ENCODE measurements at places on chromosomes 16 and 17. TPM values are rescaled to one million over a fixed set of nuclear protein-coding genes. Genes with fewer than 3 reads are reported as not detected.

DNA sequence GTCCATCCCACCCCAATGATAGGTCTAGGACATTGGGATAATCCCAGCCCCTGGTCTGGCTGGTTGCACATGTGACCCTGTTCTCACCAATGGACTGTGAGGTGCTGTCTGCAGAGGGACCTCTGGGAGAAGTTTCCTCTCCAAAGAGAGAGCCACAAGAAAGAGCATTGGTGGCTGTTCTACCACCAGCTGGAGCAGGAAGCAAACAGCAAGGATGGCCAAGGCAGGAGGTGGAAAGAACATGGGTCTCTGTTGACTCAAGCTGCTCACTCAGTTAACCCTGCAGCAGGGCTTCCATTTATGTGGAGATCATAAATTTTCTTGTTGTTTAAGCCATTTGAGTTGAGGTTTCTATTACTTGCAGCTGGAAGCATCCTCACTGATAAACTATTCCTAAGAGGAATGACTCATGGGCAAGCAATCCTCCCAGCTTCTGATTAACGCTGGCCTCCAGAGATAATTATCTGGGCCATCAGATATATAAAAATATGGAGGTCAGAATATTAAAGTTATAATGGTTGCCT lies 52.6 kb downstream of the CYB5B start:
- H3K4me1 ChIP-seq = no peaks in the 10 kb centered on the region
- no peaks in the 10 kb centered on the region for H3K27me3 ChIP-seq
- no peak overlapping the region for H3K4me3 ChIP-seq
- DNase-seq = no peak

DNA sequence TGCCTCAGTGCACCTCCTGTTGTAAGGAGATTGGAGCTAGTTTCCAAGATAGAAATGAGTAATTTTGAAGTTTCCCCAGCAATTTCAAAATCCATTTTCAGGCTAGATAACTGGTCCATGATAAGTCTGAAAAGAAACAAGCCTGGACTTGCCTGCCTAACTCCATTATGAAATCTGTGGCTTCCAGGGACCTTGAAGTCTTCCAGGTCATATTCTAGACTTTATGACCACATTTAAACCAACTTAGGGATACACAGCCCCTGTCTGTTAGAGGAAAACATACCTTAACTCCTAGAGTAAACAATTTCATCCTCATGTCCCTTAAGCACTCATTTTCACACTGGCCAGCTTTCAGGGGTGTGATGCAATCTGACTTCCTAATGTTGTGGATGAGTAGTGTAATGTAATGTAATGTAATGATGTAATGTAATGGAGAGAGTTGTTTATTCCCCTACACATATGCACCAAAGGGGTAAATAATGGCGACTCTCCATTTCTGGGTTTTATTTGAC lies 96.7 kb upstream of the FAM20A start:
- H3K27me3 ChIP-seq = peaks cover 6% of the 10 kb centered on the region
- DNase-seq = no peak

- H3K27ac ChIP-seq = no peak overlapping the region
- no peak overlapping the region for H3K4me3 ChIP-seq
- H3K36me3 ChIP-seq = peaks cover 19% of the 10 kb centered on the region
- DNase-seq = no peak
- H3K4me1 ChIP-seq = no peaks in the 10 kb centered on the region
- H3K27me3 ChIP-seq = no peaks in the 10 kb centered on the region
These were observed 33.8 kb downstream of the ZNRF1 start for GRCh38 chr16:75032655-75033054.

DNA sequence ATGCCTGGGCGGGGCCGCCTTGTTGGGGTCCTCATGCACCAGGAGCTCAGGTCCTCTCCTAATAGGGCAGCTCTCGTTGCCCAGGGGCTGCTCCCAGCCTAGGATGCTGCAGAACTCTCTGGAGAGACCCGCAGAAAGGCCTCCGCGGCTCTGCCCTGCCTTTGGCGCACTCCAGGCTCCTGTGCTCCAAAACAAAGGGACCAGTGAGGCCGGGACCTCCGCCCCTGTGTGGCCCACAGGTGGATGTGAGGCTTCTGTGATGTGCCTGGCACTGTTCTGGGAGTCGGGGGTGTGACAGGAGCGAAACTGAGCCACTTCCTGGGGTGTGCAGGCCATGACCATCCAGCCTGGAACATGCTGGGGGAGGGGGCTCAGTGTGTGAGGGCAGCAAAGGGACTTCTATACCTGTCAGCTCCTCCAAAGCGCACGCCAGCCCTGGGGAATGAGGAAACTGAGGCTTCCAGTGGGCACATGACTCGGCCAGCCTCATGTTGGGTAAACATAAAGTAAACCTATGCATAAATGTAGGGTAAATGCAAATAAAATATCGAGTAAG lies 153.2 kb downstream of the IRF8 start:
- no peaks in the 10 kb centered on the region for H3K27me3 ChIP-seq
- no peak for DNase-seq
- H3K4me3 ChIP-seq = no peak overlapping the region
- H3K36me3 ChIP-seq = no peaks in the 10 kb centered on the region

DNA sequence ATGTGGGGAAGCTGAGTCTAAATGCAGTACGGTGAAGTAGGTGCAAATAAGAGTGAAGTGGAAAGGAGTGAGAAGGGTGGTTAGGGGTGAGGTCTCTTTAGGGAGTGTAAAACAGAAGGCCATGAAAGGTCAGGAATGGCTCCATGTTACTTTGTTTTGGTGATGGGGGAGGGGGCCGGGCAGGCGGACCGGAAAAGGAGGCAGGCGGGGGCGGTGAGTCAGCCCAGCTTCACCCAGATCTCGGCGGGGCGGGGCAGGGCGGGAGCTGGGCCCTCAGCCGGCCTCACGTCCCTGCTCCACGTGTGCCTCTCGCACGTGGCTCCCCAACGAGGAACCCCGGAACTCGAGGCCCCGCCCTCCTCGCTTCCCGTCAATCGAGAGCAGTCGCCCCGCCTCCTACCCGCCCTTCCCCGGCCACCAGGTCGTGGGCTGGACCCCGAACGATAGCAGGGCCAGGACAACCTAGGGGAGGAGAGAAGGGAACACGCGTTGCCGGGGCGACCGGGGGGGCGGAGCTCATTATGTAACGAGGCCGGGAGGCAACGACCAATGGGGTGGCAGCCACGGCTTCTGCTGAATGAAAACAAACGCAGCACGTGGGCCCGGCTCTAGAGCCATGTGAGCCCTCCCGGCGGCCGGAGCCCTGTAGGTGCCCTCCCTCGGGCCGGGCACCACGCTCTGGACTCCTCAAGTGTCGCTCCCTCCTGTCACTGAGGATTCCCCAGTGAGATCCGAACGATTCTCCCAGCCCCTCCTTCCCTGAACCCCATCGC lies 1.4 kb downstream of the NR1D1 start:
- peaks cover 51% of the 10 kb centered on the region for H3K4me1 ChIP-seq
- peak overlapping the region; percentile 44 for H3K27ac ChIP-seq
- DNase-seq = peak; percentile 99
- H3K36me3 ChIP-seq = peaks cover 21% of the 10 kb centered on the region
- peaks cover 47% of the 10 kb centered on the region for H3K27me3 ChIP-seq

DNA sequence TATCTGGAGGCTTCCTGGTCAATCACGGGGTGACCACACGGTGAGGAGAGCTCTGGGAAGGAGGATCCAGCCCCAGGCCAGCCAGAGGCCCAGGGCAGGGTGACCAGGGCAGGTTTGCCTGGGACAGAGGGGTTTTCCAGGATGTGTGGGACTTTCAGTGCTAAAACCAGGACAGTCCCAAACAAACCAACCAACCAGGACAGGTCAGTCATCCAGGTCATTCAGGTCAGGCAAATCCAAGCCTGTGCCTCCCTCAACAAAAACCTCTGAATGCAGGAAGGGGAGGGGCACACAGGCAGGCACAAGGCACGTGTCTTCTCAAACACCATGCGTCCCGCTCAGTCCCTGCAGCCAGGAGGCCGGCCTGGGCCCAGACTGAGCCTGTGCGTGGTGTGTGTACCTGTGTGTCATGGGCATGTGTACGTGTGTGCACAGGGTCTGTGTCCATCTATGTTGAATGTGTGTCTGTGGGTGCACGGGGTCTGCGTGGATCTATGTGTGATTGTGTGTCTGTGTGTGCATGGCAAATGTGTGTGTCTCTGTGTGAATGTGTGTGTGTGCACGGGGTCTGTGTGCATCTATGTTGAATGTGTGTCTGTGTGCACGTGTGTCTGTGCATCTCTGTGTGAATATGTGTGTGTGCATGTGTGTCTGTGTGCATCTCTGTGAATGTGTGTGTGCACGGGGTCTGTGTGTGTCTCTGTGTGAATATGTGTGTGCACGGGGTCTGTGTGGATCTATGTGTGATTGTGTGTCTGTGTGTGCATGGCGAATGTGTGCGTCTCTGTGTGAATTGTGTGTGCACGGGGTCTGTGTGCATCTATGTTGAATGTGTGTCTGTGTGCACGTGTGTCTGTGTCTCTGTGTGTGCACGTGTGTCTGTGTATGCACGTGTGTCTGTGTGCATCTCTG lies 78.9 kb downstream of the RTN4RL1 start:
- no peak for DNase-seq
- H3K27ac ChIP-seq = peak overlapping the region; percentile 50
- H3K4me1 ChIP-seq = no peaks in the 10 kb centered on the region

DNA sequence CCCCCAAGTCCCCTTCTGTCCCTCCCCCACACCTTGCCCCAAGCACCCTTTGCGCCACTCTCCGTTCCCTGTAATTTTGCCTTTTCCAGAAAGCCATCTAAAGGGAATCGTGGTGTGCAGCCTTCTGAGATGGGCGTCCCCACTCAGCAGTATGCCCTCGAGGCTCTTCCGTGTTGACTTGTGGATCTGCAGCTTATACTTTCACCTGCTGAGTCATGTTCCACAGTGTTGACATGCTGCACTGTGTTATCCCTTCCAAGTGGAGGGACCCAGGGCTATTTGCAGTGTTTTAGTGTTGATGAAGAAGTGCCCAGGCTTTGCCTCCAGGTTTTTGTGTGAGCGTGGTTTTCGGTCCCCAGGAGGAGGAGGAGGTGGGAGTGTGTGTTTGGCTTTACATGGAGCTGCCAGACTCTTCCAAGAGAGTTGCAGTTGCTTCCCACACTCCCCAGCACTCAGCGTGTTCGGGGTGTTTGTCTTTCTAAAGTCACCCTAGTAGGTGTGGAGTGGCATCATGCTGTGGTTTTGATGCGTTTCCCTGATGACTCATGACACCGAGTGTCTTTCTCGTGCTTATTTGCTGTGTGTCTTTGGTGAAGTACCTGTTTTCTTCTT lies 32.1 kb upstream of the JPT2 start:
- H3K4me3 ChIP-seq = no peak overlapping the region
- DNase-seq = no peak
- H3K27ac ChIP-seq = no peak overlapping the region
- peaks cover 35% of the 10 kb centered on the region for H3K36me3 ChIP-seq

DNA sequence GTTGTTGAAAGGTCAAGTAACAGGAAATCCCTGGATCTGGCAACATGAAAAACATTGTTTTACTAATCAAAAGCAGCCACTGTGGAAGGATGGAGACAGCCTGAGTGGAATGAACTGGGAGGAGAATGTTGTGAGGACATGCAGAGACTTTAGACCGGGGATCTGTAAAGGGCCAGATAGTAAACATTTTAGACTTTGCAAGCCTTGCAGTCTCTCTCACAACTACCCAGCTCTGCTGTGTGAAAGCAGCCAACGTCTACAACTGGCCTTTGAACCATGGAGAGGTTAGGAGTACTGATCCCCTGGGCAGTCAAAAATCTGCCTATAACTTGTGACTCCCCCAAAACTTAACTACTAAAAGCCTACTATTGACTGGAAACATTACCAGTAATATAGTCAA lies 41.5 kb upstream of the TOM1L1 start:
- peaks cover 4% of the 10 kb centered on the region for H3K4me1 ChIP-seq
- H3K4me3 ChIP-seq = no peak overlapping the region
- DNase-seq = no peak
- H3K36me3 ChIP-seq = peaks cover 24% of the 10 kb centered on the region
- H3K27ac ChIP-seq = no peak overlapping the region
- peaks cover 3% of the 10 kb centered on the region for H3K27me3 ChIP-seq

DNA sequence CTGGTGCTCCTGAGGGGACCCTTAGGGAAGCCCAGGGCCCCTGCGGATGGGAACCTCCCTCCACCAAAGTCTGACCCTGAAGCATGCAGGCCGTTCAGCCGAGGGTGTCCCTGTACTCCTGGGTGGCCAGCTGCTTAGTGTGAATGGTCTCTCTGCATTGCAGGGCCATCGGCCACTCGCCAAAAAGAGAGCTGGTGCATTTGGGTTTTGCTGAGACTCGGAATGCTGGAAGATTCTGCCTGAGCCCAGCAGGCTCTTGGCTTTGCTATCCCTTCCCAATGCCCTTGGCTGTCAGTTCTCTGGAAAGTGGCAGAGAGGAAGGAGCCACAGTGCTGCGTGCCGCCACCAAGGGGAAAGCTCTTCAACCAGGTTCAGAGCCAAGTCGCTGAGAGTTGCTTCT lies 2.8 kb downstream of the MEOX1 start:
- no peak for DNase-seq
- no peaks in the 10 kb centered on the region for H3K36me3 ChIP-seq
- no peaks in the 10 kb centered on the region for H3K27me3 ChIP-seq
- no peak overlapping the region for H3K4me3 ChIP-seq
- H3K27ac ChIP-seq = peak overlapping the region; percentile 60

DNA sequence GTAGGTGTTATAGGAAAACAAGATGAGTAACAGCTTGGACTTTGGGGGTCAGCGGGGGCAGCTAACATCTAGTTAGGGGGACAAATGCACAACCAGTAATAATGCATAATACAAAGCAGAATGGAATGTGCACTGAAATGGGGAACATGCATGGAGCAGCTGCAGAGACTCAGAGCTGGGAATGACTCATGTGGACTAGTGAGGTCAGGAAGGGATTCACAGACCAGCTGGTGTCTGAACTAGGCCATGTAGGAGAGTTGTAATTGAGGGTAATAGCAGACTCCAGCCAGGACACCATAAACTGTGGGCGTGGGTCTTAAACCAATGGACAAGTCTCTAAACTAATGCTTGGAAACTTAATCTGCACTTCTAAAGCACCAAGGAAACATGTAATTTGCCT lies 176.8 kb upstream of the ASIC2 start:
- H3K27me3 ChIP-seq = peaks cover 2% of the 10 kb centered on the region
- DNase-seq = no peak
- H3K36me3 ChIP-seq = peaks cover 9% of the 10 kb centered on the region
- H3K4me3 ChIP-seq = no peak overlapping the region

Gene TMC6
- total RNA-seq = 120 TPM

Gene TBC1D3B
- 6.3 TPM for total RNA-seq

Gene TNFRSF13B
- total RNA-seq = 0.18 TPM

Gene TMEM88
- 3.9 TPM for total RNA-seq

Gene ALDOA
- total RNA-seq = 1,537 TPM

Gene DBNDD1
- 77.0 TPM for total RNA-seq

Gene MYO15A
- total RNA-seq = 4.5 TPM

All from WTC11 (cell line).